Cardiac atrium fibroblast (primary cell): ENCODE measurements at places on chromosomes 12 and 14. TPM values are rescaled to one million over a fixed set of nuclear protein-coding genes. Genes with fewer than 3 reads are reported as not detected.

Gene GPR162
- 2.6 and 7.0 TPM in 2 replicates for total RNA-seq

Gene LTA4H
- total RNA-seq = 62.9 and 72.6 TPM in 2 replicates

Gene PRKD1
- total RNA-seq = 25.3 TPM in 2 replicates

Gene KRT6A
- total RNA-seq = not detected in 2 replicates

Gene NEUROD4
- not detected in 2 replicates for total RNA-seq

Gene SLC25A47
- total RNA-seq = not detected in 2 replicates

Gene LMNTD1
- 1.8 TPM in 1 of 2 replicates, not detected in the other for total RNA-seq

Gene OR4E2
- total RNA-seq = not detected in 2 replicates

Gene CTSG
- total RNA-seq = not detected in 2 replicates

Gene PA2G4
- 72.4 and 89.7 TPM in 2 replicates for total RNA-seq

Gene SLC10A1
- total RNA-seq = not detected in 2 replicates

Gene ZNF26
- 1.4 and 5.8 TPM in 2 replicates for total RNA-seq
